ENCODE measurements at places on chromosomes 4 and X.

DNA sequence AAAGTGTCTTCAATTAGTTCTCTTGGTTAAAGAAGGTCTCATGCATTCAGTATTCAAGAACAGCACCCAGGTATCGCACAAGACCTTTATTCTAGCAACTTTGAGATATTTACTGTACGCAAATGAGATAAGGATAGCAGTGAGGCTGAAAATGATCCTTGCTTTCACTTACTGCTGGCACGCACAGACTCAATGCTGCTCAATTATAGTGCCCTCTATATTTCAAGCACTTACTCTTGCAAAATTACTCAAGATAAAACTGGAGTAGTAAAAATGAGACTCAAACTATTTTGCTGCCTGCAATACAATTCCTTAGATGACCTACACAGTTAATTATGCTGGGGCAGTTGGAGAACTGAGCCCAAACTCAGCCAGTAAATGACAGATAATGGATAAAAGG is 60.9 kb downstream of the ADGRA3 start:
- no peak for DNase-seq

DNA sequence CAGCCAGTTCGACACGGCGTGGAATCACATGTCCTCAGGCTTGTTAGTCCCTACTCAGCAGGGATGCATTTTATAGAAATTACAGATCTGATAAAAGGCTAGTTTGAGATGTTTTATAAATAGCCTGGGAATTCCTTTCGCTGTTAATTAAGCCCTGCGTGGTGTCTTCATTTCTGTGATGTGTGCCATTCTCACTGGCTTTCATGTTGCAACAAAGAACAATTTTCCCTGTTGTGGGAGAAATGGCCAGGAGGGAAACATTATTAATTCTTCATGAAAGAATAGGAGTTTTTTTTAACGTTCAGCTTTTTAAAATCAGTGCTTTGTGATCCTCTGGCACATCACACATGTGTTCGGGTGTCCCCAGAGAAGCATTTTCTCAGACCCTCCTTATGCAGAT is 427.3 kb upstream of the FRG1 start:
- DNase-seq, result no peak

DNA sequence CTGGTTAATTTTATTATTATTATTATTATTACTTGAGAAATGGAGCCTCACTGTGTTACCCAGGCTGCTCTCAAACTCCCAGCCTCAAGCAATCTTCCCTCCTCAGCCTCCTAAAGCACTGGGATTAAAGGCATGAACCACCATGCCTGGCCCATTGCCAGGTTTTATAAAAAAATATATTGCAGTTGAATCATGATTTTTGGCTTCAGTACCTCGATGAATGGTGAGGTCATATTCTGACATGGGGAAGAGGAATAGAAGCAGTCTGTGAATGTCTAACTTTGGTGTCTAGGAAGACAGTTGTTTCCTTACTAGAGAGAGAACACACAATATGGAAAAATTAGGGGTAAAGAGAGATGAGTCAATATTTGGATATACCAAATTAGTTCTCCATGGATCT is 32.0 kb downstream of the CCSER1 start:
- no peak for DNase-seq

DNA sequence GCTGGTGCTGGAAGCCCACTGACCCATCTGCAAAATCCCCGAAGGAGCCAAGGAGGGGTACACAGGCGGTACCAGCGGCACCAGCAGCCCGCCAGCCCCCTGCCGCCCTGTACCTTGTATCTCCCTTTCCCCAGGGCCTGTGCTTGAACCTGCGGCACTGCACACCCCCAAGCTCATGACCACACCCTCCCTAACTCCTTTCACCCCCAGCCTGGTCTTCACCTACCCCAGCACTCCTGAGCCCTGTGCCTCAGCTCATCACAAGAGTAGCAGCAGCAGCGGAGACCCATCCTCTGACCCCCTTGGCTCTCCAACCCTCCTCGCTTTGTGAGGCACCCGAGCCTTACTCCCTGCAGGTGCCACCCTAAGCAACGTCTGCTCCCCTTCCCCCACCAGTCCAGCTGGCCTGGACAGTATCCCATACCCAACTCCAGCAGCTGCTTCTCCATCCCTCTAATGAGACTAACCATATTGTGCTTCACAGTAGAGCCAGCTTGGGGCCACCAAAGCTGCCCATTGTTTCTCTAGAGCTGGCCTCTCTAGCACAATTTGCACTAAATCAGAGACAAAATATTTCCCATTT is 94.9 kb downstream of the LARP1B start:
- DNase-seq, result no peak

DNA sequence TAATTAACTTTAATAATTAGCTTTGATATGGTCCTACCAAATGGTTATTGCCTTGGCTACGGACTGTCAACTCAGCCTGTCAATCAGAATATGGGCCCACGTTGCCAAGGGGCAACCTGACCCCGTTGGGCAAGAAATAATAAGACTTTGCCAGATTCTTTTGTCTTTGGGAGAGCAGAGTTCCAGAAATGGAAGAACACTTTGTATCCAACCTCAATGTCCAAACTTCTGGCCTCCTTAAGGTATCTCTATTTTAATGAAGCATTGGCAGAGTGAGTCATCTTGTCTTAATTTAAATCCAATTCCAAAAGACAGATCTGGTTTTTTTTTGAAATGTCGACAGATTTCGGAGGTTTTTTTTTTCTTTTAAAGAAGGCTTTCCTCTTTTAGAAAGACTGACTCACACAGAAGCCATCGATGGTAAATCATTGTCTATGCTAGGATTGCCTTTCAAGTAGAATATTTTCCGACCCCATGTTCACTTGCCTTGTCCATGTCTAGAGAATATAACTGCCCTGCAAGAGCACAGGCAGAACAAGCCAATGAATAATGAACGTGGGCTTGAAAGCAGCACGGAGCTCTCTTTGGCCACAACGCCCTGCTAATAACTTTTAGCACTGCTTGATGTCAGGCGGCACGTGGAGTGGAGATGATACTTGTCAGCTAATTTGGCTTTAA is 190.3 kb upstream of the GATB start:
- DNase-seq, result no peak

- DNase-seq, result no peak
Observed at GRCh38 chrX:39425124-39425806, 624.0 kb downstream of the MID1IP1 start.

DNA sequence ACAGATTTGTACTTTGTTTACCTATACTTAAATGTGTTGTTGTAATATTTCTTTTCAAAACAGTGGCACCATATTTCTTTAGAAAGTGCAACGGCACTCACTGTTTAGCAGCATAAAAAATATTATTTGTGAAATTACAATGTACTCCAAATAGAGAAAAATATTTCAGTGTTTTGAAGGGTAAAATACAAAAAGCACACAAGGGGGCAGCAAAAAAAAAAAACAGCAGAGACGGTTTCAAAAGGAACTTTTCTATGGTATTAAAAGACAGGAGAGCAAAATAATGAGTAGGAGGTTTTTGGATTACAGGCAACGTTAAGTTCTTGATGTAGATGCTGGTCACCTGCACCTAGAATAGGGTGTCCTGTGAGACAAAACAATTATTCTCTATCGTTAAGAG is 2.0 kb downstream of the NUDT11 start:
- DNase-seq, result no peak

- DNase-seq, result no peak
Observed at GRCh38 chr4:22552812-22553211, 36.9 kb upstream of the ADGRA3 start.

GRCh38 chr4:124936427-124936826 is 223.9 kb upstream of the ANKRD50 start:
- no peak for DNase-seq

GRCh38 chr4:127888559-127888958 is 7.9 kb downstream of the PLK4 start:
- DNase-seq, result no peak
